Stimulated activated naive CD8-positive, alpha-beta T cell treated with anti-CD3 and anti-CD28 coated beads, Interleukin-15, amount 100 ng/mL, for 72 hours (primary cell): ENCODE measurements at places on chromosomes 6 and 20.
A peak's percentile ranks its signal among the peaks of the same experiment; 100 is the strongest.

GRCh38 chr20:51366155-51366886, 176.2 kb downstream of the NFATC2 start:
- no peak for DNase-seq

DNA sequence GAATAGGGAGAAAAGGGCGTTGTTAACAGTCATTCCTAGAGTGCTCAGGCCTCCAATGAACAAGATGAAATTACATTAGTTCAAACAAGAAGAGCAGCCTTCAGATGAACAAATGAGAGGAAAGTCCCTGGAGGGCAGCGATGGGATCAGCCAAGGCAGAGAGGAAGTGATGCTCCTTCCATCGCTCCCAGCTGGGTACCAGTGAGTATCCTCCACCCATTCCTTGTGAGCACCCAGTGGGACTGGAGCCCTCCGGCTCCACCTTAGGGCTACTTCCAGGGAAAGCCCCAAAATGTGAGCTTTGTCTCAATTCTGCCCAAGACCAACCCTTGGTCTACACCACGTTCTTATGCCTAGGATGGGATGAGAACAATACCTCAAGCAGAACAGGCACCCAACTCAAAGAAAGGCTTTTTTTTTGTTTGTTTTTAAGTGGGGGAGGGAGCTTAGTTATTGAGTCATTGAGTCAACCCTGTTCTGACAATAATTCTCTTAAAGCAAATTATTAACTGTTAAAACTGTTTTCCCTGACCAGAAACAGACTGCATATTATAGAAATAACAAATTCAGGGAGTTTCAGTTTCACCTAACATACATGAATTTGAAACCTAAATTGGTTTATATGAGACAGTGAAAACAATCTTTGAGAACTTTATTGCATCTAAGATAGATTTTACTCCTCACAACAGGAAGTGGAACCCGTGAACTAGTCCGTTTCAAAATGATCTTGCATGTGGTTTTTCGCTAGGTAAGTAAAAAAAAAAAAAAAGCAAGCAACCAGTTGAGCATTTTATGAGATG, 106.9 kb downstream of the IPCEF1 start:
- no peak for DNase-seq

DNA sequence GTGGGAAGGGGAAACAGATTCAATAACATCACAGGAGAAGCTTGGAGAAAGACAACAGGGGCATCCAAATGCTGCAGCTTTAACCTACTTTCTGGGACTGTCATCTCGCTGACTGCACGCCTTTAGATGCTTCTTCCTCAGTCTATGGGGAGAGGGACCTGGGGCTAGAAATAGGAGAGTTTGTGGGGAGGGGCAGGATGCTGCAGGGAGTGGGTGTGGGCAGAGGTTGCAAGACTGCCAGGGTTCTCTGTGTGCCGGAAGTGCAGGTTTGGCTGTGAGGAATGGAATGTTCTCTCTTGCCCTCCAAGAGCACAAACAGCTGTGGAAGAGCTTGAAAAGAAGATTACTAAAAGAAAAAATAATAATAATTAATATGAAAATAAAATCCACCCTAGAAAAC, 93.2 kb downstream of the FOXO3 start:
- no peak for DNase-seq

- no peak for DNase-seq
These were observed 116.3 kb upstream of the TAB2 start for GRCh38 chr6:149201068-149201655.

- DNase-seq, result no peak
These were observed 343.2 kb downstream of the CDH4 start for GRCh38 chr20:61595216-61595615.

- no peak for DNase-seq
These were observed 1.2 kb upstream of the KCNB1 start for GRCh38 chr20:49483696-49484123.

DNA sequence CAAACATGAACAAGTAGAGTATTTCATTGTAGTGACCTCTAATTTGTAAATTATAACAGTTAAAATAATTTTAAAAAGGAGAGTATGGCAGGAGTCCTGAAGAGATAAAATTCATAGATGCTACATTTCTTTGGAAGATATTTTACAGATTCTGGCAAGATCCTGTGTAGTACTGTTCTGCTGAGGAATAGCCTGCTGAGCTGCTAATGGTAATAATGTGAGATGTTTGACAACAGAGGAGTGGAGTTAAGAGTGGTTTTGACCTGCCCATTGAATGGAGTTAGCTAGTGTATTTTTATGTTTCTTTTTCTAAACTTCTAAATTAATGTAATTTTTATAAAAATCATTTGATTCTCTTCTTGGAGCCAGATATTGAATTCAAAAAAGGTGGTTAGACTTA, 11.8 kb downstream of the CLVS2 start:
- no peak for DNase-seq

- DNase-seq, result no peak
These were observed 2.3 kb downstream of the RPS18 start for GRCh38 chr6:33273924-33274902.

DNA sequence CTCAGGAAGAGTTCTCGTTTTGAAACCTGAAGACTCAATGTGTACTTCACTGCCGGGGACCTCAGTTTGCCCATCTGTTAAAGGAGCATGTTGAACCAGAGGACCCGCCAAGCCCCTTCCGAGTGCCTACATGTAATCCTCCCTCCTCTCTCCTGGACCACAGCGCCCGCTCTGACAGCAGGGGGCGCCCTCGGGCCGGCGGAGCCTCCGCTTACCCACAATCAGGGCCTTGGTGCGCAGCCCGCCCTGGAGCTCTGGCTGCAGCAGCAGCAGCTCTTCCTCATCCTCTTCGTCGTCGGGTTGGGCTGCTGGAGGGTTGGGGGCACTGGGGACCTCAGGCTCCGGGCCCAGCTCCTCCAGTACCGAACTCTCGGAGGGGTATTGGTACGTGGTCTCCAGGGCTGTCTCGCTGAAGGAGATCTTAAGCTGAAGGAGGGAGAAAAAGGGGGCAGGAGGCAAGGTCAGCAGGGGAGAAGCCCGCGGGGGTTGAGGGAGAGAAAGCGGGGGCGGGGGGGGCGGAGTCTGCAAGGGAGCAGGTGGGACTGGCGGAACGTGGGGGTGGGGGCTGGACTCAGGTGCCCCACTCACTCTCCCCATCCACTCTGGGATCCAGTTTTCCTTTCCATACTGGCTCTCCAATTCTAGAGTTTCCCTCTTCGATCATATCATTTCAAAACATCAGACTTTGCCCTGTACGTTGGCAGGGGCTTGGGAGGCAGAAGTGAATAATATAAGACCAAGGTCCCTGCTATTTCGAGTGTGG, 6.3 kb upstream of the DHX16 start:
- peak; percentile 92 for DNase-seq

DNA sequence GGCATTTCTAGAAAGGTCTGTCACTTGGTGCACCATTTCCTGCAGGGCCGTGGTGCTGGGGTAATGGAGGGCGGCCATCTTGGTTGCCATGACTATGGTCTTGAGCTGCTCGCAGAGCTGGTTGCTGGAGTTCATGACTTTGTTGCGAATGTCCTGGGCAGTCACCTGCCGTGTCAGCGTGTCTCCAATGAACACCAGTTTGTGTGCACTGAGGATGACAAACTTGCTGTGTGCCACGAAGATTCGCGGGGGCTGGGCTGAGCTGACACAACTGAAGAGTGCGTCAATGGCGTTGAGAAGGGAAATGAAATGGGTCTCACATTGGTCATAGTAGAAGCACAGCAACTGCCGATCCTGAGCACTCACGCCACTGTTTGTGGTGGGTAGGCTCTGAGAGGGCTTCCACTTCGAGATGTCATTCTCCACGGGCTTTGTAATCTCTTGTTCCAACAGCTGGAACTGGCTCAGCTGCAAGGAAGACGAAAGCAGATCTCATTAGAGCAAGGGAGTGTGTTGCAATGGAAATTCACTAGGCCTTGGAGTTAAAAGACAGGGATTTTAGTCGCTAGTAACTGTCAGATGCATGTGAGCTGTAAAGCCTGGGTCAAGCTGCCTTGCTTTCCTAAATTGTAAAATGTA, 47.1 kb downstream of the NEDD9 start:
- DNase-seq, result no peak

DNA sequence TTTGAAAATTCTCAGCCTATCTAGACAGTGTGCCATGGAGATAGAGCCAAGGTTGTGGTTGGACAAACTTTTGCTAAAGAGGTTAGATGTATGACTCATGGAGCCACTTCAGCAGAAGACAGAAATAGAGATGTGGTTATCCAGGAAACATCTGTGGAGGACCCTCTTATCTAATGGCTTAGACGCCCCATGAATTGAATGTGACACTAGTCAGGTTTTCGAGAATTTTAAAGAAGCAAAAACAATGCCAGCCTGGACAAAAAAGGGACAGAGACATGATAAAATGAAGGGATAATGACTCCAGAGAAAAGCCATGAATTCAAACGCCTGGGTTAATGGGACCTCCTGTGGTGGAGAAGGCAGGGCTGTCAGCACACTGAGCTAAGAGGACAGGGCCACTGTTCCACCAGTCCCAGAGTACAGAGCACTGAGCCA, 280.5 kb downstream of the CLVS2 start:
- DNase-seq, result no peak

DNA sequence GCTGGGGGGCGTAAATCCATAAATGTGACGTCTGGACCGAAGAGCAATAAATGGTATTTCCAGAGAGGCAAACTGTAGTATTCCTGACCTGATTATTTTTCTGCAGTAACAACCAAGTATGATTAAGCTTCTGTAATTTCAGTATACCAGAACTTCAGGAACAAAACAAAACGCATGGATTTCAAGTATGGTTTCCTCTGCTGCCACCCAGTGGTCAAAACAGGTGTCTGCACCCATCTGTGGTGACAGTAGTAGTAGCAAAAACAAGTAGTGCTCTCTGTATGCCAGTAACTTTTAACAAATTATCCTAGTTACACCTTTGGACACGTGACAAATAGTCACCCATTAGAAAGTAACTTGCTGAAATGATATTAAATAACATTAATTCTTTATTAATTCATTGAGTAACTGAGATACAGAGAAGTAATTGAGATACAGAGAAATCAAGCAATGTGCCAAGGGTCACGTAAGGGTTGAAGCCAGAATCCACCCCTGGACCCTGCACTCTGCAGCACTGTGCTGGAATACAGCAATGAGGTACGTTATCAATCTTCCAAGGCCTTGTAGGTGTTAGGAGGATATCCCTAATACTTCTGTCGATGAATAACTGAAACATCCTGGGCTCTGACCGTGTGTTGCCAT, 7.9 kb downstream of the CALHM4 start:
- peak; percentile 55 for DNase-seq

GRCh38 chr6:95578106-95578410, 723 bp downstream of the MANEA start:
- no peak for DNase-seq

DNA sequence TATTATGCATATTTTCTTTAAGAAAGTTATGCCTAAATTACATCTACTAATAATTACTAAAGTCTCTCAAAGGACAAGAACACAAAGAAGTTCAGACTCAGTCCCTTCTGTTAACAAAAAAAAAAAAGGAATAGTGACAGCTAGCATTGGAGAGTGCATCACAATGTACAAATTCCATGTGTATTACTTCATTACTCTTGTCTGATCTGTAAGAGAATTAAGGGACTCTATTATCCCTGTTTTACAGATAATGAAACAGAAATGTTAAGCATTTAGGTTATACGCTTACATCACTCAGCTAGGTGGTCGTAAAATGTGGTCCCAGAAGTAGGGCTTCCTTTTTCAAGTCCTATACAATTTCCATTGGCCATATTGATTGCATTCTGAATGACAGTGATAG, 17.2 kb upstream of the VNN1 start:
- DNase-seq, result no peak

- no peak for DNase-seq
These were observed 42.7 kb downstream of the IRAK1BP1 start for GRCh38 chr6:78910010-78910409.

DNA sequence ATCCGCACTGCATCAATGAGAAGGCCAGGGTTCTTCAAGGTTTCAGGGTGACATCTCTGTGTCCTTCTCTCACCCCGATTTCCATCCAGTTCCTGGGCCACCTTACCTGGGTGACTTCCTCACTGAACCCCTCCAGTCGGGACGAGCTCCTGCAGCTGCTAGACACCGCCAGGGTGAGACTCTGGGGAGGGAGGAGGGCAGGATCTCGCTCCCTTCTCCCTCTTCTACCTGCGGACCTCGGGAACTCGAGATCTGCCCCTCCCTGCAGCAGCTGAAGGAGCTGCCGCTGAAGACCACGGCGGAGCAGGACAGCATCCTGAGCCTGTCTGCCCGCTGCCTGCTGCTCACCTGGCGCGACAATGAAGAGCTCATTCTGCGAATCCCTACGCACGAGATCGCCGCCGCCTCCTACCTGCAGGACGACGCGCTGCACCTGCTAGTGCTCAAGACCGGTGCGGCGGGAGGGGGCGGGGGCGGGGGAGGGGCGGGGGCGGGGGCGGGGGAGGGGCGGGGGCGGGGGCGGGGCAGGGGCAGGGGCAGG, 7.5 kb downstream of the CCM2L start:
- peak; percentile 21 for DNase-seq

- DNase-seq, result no peak
These were observed 59.2 kb downstream of the METTL24 start for GRCh38 chr6:110298916-110299315.

GRCh38 chr20:40979247-40979646, 49.4 kb upstream of the TOP1 start:
- DNase-seq, result no peak

DNA sequence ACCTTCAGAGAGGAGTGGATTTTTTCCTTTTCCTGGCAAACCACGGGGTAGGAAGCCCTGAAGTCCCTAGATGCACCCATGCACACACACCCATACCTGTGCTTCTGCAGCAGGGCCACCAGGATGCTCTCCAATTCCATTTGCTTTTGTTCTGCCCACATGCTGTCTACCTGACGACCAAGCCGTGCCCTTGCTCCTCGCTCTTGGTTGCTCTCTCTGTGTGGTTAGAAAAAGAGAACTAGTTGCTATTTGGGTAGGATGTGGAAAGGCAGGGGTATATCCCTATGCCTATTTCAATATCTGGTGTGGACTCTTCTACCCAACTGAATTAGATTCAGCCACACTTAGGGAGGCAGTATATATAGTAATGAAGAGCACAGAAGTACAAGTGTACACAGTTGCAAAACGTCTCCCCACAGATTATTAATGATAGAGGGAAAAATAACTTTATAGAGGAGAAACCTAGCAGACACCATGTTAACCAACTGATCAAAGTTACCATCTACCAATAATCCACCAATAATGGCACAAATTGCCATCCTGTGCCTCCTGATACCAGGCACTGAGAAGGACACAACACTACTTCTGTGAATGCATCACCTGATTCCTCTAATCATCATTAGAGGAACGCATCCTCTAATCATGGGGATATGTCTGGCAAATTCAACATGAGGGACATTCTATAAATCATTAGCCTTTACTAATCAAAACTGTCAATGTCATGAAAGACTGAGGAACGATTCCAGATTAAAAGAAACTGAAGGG, 7.3 kb downstream of the GHRH start:
- DNase-seq, result no peak

- no peak for DNase-seq
These were observed 43.9 kb downstream of the OR2B2 start for GRCh38 chr6:27868311-27868710.

- no peak for DNase-seq
These were observed 453.0 kb upstream of the SULF2 start for GRCh38 chr20:48238326-48238725.
